ENCODE measurements at places on chromosomes 16 and 17.

- DNase-seq = no peak
Observed at GRCh38 chr16:19127674-19128131, 13.9 kb downstream of the ITPRIPL2 start.

GRCh38 chr17:36730857-36731490, 129.6 kb downstream of the MRM1 start:
- no peak for DNase-seq

- no peak for DNase-seq
Observed at GRCh38 chr17:2054262-2054511, 716 bp upstream of the HIC1 start.

DNA sequence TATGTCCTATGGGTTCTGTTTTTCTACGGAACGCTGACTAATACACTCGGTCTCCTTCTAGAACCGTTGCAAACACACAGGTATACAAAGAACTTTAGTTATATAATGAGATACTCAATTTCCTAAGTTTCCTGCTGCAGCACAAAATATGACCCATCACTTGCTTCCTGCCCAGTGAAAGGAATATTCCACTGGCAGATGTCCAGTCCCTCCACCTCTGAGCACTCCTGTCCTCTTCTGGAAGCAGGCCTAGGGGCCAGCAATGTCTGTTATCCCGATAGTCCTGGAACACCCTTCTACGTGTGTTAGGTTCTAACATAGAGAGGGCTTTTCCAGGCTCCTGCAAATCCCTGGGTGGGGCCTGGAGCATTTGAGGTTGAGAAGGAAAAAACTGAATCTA, 32.7 kb downstream of the ADAMTS18 start:
- DNase-seq = peak; percentile 93
